ENCODE measurements at places on chromosomes 1 and 21. TPM values are rescaled to one million over a fixed set of nuclear protein-coding genes. Genes with fewer than 3 reads are reported as not detected.

Gene TFB2M
- total RNA-seq: 7.7 TPM

Gene F13B
- total RNA-seq: not detected

Gene RIMKLA
- 0.12 TPM for total RNA-seq

Gene WDR47
- total RNA-seq: 12.7 TPM

Gene NPPB
- not detected for total RNA-seq

Gene CFH
- total RNA-seq: 65.1 TPM

Gene OPTC
- not detected for total RNA-seq

Gene DPT
- total RNA-seq: 147 TPM

Gene MARCKSL1
- total RNA-seq: 32.2 TPM

GRCh38 chr1:53895421-53895820 lies 1.4 kb downstream of the DIO1 start:
- no peak for DNase-seq

- DNase-seq: no peak
Observed at GRCh38 chr1:235093013-235093695, 35.5 kb downstream of the TOMM20 start.

DNA sequence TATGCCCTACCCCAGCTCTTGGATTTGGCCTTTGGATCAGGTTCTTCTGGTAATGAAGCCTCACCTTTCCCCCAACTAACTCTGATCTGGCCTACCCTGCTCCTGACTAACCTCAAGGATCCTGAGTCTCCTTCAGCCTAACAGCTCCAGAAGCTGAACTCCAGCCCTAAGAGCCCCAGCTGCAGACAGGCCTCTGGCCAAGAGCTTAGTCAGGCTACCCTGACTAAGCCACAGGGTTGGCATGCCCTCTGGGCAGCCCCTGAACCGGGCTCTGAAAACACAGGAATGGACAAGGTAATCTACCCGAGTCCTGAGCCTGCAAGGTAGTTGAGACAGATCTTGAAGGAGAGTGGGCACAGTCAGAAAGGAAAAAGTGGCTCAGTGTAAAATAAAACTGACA lies 29.4 kb downstream of the COA7 start:
- DNase-seq: no peak

DNA sequence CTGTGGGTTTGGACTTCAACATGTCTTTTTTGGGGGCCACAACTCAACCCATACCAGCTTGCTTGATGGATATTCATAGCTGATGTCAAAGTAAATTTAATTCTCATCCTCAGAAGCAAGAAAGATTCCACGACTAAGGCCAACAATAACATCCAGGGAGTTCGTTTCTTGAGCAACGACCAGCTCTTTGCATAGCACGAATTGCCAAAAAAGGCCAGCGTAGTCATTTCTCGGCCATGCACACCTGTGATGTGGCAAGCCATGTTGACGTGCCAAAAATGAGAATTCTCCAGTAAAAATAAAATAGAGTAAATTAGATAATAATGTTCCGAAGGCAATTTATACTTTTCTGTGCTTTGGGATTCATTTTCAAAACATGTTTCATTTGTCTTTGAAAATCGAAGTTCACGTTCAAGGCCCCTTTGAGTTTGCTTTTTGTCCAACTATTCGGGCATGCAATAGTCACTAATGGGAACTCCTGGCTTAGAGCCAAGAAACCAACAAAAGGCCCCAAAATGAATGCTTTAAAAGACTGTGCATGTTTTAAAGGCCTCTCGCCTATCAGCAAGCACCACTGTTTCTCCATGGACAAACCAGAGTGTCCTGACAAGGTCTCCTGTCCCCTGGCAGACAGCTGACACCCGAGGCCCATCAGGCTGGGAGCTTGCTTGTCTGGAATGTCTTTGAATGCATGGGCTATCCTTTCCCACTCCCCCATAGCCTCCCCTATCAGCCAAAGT lies 14.4 kb upstream of the IGSF5 start:
- DNase-seq: no peak

DNA sequence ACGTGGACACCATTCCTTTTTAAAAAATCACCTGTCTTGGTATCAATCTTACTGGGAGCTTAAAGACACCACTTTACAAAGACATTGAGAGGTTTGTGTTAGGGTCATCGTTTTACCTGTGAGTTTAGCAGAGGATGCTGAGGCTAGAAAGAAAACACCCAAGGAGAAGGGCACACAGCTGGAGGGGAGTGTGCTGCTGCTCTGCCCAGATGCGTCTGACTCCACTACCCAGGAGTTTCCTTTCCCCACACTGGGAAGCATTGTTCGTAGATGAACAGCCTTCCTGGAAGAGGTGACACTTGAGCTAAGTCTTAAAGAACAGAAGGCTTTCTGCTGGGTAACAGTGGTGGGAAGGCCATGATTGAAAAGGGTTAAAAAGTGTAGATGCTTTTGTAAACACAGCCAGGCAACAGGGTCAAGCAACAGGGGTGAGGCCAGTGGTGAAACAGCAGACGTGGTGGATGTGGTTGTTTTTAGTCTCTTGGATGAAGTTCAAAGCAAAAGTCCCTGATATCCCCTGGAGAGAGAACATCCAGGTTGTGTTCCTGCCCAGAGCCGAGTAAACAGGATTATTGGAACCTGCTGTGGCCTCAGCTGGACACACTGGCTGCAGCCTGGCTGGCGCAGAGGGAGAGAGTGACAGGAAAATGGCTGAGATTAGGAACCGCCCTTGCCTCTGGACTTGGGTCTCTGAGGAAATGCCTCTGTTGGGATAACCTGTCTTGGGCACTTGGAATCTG lies 198.6 kb upstream of the JUN start:
- no peak for DNase-seq

- no peak for DNase-seq
Observed at GRCh38 chr1:21022279-21023040, 154.2 kb downstream of the EIF4G3 start.

- DNase-seq: no peak
Observed at GRCh38 chr1:172875892-172876291, 174.8 kb downstream of the TNFSF18 start.

DNA sequence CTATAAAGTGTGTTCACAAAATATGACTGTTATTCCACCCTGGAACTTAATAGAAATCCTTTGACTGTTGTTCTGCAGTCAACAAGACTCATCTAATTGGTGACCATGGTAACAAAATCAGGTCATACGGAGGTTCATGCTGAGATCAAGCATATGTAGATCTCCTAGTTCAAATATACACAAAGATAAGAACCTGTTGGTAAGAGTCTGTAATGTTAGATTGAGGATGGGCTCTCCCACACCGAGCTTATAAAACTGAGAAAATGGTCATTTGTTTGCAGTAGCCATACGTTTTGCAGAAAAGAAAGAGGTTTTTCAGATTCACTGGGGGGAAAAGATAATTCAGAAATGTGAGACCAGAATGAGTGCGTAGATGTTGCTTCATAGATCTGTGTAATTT lies 468.1 kb downstream of the RPS6KC1 start:
- DNase-seq: no peak

- no peak for DNase-seq
Observed at GRCh38 chr1:180482425-180483275, 19.7 kb downstream of the ACBD6 start.

- DNase-seq: no peak
Observed at GRCh38 chr1:71464016-71464415, 383.2 kb upstream of the ZRANB2 start.

DNA sequence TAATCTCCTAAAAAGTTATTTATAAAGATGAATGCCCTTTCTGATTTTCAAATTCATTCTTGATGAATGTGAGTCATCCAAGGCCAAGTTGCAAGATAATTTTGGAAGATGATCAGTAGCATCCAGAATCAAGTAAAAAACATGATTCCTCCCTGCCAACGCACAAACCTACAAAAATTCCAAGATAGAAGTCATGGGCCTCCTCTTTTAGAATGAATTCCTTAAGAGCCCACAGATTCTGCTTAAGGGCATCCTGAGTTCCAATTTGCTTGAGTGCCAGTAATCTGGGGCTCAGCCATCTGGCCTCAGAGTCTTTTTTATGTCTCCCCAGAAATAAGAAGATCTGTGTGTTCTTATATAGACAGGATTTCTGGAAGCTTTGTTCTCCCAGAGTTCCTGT lies 23.2 kb upstream of the SPATA6 start:
- no peak for DNase-seq

- no peak for DNase-seq
Observed at GRCh38 chr21:41142051-41142795, 25.7 kb upstream of the BACE2 start.

DNA sequence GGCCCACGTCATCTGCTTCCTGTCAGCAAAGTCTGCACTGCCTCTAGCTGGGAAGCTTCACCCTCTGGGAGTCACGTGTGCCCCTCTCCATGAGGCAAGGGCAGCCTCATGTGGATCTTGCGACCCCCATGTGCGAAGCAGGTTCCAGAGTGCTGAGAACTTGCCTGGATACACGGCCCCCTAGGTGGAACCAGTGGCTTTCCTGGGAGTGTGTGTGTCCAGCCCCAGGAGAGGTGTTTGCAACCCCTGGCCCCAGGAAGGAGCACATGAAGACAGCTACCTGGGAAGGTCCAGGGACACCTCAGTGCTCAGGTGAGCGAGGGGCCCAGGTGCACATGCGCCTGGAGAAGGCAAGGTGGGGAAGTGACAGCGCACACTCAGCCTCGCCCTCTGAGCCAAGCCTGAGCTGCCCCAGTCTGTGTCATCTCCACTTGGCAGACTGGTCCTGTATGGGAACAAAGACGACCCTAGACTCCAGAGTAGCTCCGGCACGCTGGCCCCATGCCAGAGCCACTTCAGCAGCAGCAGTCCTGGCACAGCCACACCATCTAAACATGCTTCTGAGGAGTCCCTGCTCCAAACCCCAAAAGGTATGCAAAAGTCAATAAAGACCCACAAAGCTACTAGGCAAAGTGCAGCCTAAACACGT lies 8.9 kb downstream of the LSS start:
- no peak for DNase-seq

DNA sequence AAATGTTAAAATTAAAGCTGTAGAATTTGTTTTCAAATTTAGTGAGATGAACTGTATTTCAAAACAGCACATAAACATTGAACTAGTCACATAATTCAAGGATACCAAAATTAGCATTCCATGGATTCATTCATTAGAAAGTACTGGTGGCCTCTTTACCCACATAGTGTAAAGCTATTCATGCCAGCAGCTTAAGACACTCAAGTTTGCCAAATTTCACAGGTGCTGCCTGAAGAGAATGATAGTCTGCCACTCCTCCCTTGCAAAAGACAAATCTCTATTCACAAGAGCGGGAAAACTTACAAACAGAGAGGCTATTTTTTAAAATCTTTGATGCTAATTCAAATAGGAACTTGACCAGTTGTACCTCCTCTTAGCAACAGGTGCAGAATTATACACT lies 337.0 kb downstream of the BRINP3 start:
- DNase-seq: no peak

DNA sequence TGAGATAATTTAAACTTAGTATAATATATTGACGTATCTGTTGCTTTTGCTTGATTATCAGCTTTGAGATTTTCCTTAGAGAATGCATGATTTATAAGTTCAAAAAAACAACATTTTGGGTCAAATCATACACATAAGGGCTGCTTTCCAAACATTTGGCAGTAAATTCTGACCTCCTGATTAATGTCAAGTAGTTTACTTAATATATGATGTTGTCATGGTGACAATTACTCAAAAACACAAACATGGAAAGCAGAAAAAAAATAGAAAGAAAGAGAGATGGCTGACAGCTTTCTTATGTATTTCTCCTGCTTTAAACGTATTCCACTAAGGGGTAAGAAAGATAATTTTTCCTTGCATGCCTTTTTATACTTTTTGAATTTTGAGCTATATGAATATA lies 258.2 kb upstream of the C1orf105 start:
- no peak for DNase-seq

- no peak for DNase-seq
Observed at GRCh38 chr1:1968767-1969504, 34.6 kb downstream of the CFAP74 start.

- DNase-seq: no peak
Observed at GRCh38 chr21:37800456-37801061, 115.7 kb downstream of the KCNJ6 start.

- DNase-seq: no peak
Observed at GRCh38 chr1:159008744-159009188, 941 bp upstream of the IFI16 start.

Measured in omental fat pad (tissue), 4 donors.